ENCODE measurements at places on chromosomes 4 and X. TPM values are rescaled to one million over a fixed set of nuclear protein-coding genes. Genes with fewer than 3 reads are reported as not detected.

EVC2 gene
- 5.6 TPM for total RNA-seq

TEX13D gene
- not detected for total RNA-seq

MYL5 gene
- total RNA-seq, result 5.1 TPM

PPP4R3C gene
- not detected for total RNA-seq

TLR2 gene
- total RNA-seq, result 9.3 TPM

PIM2 gene
- total RNA-seq, result 9.0 TPM

SCARB2 gene
- total RNA-seq, result 64.2 TPM
